B cell (primary cell): ENCODE measurements at places on chromosomes 12 and 14. TPM values are rescaled to one million over a fixed set of nuclear protein-coding genes. Genes with fewer than 3 reads are reported as not detected.
A peak's percentile ranks its signal among the peaks of the same experiment; 100 is the strongest.

- no peak for DNase-seq
- H3K4me1 ChIP-seq: no peaks in the 10 kb centered on the region
- H3K4me3 ChIP-seq: no peak overlapping the region
- H3K27ac ChIP-seq: no peak overlapping the region
These were observed 103.8 kb upstream of the HMGA2 start for GRCh38 chr12:65720136-65721130.

- no peak overlapping the region for H3K27ac ChIP-seq
- no peaks in the 10 kb centered on the region for H3K27me3 ChIP-seq
- DNase-seq: no peak
- H3K4me3 ChIP-seq: no peak overlapping the region
- no peaks in the 10 kb centered on the region for H3K4me1 ChIP-seq
- H3K36me3 ChIP-seq: no peaks in the 10 kb centered on the region
These were observed 87.9 kb upstream of the IGF1 start for GRCh38 chr12:102568276-102568675.

DNA sequence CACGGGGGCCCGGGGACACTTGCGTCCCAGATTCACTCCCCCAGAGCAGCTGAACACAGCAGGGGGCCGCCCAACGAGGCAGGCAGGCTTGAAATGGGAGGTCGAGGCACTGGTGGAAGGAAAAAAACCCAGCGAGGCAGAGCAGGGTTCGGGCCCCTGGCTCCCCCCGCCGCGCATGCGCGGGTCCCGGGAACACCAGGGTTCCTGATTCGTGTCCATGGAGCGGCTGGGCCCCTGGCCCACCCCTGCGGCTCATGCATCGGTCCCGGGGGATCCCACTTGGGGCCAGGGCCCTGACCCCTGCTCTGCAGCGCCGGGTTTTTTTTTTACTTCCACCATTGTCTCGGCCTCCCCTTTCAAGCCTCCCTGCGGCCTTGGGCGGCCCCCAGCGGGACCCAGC is 321.5 kb downstream of the ALG10 start:
- DNase-seq: no peak
- H3K27ac ChIP-seq: no peak overlapping the region
- no peak overlapping the region for H3K4me3 ChIP-seq
- no peaks in the 10 kb centered on the region for H3K27me3 ChIP-seq

DNA sequence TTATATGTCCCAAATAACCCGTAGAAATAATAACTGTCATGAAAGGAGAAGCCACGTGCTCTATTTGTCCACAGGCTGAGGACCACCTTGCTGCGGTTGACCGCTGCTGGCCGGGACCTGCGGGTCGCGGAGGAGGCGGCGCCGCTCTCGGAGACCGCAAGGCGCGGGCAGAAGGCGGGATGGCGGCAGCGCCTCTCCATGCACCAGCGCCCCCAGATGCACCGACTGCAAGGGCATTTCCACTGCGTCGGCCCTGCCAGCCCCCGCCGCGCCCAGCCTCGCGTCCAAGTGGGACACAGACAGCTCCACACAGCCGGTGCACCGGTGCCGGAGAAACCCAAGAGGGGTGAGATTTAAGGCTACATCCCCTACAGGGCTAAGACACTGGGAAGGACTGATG is 21.0 kb downstream of the RPGRIP1 start:
- H3K36me3 ChIP-seq: no peaks in the 10 kb centered on the region
- H3K27ac ChIP-seq: no peak overlapping the region
- DNase-seq: peak; percentile 66
- no peaks in the 10 kb centered on the region for H3K27me3 ChIP-seq

The YAF2 gene
- 38.5 and 41.9 TPM in 2 replicates for total RNA-seq

DNA sequence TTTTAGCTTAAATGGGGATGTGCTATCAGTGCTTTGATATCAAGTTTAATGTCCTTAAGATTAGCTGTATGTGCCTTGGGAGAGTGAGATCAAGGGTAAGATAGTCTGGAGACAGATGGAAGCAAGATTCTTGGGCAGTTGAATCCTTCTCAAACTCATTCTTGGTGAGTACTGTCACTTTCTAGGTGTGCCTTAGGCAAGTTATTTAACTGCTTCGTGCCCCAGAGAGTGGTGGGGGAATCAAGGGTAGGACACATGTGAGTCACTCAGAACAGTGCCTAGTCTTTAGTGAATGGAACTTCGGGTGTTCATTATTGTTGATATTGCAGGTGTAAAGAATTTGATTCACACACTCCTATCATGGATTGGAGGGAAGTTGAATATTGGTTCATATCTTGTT is 803.7 kb downstream of the DIO2 start:
- H3K27ac ChIP-seq: no peak overlapping the region
- no peaks in the 10 kb centered on the region for H3K36me3 ChIP-seq
- H3K4me1 ChIP-seq: no peaks in the 10 kb centered on the region
- H3K27me3 ChIP-seq: no peaks in the 10 kb centered on the region
- H3K4me3 ChIP-seq: no peak overlapping the region

- peaks cover 69% of the 10 kb centered on the region for H3K4me1 ChIP-seq
- H3K27me3 ChIP-seq: no peaks in the 10 kb centered on the region
- H3K27ac ChIP-seq: no peak overlapping the region
- H3K4me3 ChIP-seq: no peak overlapping the region
These were observed 105.3 kb upstream of the AMN1 start for GRCh38 chr12:31834150-31834549.

The ADCY4 gene
- 5.8 and 7.8 TPM in 2 replicates for total RNA-seq

GRCh38 chr12:12070674-12071656 is at the start of gene BCL2L14:
BCL2L14 (plus strand) TSS chr12:12070939; CDS start chr12:12079306, 8,367 bp downstream.
- peaks cover 11% of the 10 kb centered on the region for H3K4me1 ChIP-seq
- H3K27me3 ChIP-seq: no peaks in the 10 kb centered on the region
- no peak within 1 kb of the TSS for H3K4me3 ChIP-seq
- peak; percentile 28 for DNase-seq
- no peaks in the 10 kb centered on the region for H3K36me3 ChIP-seq
- no peak within 1 kb of the TSS for H3K27ac ChIP-seq

- H3K27me3 ChIP-seq: no peaks in the 10 kb centered on the region
- H3K4me3 ChIP-seq: no peak overlapping the region
- no peaks in the 10 kb centered on the region for H3K4me1 ChIP-seq
- H3K27ac ChIP-seq: no peak overlapping the region
These were observed 71.2 kb downstream of the KCNK13 start for GRCh38 chr14:90132821-90133570.

The SPTLC2 gene
- total RNA-seq: 41.4 and 52.2 TPM in 2 replicates

The OR4K14 gene
- not detected in 2 replicates for total RNA-seq

GRCh38 chr14:76977793-76978720 is 50.5 kb downstream of the IRF2BPL start:
- peak; percentile 96 for DNase-seq
- H3K27me3 ChIP-seq: no peaks in the 10 kb centered on the region
- peaks cover 18% of the 10 kb centered on the region for H3K4me1 ChIP-seq
